ENCODE measurements at places on chromosomes 5 and 9. TPM values are rescaled to one million over a fixed set of nuclear protein-coding genes. Genes with fewer than 3 reads are reported as not detected.

- no peak for DNase-seq
Measured at GRCh38 chr9:73609381-73609780, 457.7 kb downstream of the ANXA1 start.

DNA sequence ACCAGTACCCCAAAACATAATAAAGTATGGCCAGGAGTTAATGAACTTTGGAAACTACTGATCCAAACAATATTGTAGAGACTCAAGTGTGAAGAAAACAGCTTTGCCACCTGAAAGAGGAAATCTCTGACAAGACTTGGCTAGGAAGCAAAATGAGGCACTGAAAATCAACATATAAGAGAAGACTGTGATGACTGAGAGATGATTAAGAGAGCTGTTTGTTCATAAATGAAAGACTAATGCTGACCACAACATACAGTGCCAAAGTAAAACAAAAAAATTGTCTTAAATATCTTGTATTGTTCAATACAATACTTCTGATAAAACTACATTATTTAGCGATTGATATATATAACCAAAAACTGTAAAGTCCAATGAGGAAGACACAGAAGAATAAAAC lies 7.2 kb downstream of the RC3H2 start:
- no peak for DNase-seq

GRCh38 chr5:143557061-143557818 lies 153.8 kb upstream of the NR3C1 start:
- DNase-seq: no peak

The PCDHGC3 gene
- polyA plus RNA-seq: 0.35 TPM

DNA sequence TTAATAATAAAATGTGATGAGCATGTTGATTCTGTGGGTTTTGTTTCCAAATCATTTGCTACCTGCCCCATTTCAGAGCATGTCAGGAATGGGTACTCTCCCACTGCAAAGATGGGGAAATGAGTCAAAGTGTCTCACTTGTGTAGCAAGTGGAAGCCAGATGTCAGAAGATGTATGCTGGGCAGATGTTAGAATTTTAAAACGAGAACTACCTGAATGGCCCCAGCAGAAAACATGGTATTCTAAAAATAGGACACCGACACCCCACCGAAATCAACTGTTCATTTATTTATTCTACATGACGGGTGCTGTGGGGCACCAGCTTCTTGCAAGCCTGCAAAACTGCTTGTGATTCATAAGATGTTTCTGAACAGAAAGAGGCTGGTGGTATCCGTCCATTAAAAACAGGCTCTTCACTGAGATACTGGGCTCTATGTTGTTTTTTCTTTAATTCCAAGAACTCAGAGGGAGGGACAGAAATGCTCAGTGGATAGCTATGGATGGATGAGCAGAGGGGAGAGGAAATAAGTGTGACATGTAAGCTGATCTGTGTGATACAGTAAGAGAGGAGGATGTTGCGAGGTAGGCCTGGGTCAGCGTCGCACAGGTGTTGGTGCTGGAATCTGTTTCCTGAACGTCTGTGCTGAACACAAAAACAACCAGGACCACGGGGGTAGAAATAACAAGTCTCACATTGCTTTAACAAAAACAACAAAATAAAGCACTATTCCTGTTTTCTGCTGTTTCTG lies 157.2 kb downstream of the EFNA5 start:
- DNase-seq: no peak

DNA sequence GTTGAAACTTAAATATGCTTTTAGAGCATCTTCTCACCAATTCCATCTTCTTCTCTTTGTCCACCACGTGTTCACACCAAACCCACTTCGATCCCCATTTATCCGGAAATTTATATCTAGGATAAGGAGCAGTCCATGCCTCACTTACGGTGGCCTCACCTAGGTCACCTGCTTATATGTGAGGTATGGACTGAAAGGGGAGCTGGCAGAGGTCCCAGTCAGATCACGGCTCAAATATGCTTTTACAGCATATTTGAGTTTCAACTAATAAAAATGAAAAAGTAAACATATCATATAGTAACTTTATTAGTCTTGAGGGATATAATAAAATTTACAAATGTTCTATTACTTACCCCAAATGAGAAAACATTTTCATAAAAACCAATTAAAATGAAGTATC lies 508.4 kb downstream of the CDH18 start:
- DNase-seq: no peak

- peak; percentile 89 for DNase-seq
Measured at GRCh38 chr9:36487482-36488388, 85.0 kb upstream of the MELK start.

- DNase-seq: no peak
Measured at GRCh38 chr9:4538621-4539020, 48.4 kb downstream of the SLC1A1 start.

The ATP10B gene
- polyA plus RNA-seq: not detected
